ENCODE measurements at places on chromosomes 11 and 22.

GRCh38 chr22:26777156-26777801 lies 119.9 kb downstream of the MIAT start:
- DNase-seq = no peak

DNA sequence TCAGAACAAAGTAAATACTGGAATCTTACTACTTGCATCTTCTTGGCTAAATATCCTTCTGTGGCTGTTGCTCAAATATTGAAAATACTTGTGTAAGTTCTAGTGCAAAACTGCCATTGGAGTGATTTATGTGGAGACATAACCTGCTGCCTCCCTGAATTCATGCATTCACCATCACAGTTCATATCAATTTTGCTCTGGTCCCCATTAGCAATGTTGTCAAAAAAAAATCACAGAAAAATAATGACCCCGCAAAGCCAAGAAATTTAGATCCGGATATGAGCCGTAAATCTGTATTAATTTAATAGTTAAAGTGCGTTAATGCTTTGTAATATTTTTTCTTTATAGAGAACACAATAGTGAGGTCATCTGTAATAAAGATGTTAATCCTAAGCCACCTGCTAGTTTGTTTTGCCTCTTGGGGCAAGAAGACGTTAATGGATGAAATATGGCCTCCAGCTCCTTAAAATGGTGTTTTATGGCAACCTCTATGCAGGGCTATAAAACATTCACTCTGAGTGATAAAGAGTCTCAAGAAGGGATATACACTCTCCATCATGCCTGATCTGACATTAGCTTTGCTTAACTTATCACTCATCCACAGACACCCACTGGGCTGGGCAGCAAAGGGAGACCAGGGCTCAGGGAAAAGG lies 255.9 kb downstream of the INSC start:
- DNase-seq = no peak

GRCh38 chr11:56331861-56332491 lies 13.9 kb upstream of the OR8K1 start:
- no peak for DNase-seq

DNA sequence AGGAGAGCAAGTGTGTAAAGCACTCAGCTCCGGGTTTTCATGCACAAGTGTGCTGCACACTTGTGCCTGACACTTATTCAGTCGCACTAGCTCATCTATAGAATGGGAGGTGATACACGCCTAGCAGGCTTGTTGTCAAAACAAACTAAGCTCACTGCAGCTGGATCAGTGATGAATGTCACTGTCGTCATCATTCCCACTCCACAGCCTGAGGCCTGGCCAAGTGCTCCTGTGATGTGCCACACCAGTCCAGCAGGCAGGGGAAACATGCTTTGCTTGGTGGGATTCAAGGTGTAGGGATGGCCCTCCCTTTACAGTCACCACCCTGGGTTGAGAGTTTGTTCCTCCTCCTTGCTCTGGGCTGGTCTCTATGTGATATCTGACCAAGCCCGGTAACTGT lies 6.8 kb downstream of the MPST start:
- no peak for DNase-seq

DNA sequence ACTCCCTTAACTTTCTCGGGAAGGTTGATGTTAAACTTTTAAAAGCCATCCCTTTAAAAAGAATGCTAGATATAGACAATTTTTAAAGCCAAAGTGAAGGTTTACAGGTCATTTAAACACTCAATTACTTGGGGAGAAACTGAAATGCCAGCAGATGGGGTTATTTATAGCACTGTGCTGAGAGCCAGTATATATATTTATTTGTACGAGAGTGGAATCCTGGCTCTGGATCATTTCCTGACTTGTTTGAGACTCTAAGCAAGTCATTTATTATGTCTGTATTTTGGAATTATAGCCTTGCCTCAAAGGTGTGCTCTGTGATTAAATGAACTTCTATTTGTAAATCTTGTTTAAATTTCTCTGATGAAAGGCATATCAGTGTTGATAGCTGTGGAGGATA lies 6.8 kb upstream of the ZBED5 start:
- DNase-seq = no peak

DNA sequence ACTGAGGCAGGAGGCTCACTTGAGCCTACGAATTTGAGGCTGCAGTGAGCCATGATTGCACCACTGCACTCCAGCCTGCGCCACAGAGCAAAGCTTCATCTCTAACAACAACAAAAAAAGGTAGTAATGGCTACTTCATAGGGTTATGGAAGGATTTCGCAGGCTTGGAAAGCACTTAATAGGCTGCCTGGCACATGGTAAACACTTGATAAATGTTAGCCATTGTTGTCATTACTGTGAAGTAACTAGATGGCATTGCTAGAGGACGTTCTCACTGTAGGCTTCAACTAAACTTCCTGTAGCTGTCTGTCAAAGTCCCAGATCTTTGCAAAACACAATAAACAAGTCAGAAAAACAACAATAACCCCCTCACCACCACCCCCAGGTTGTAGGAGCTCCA lies 357.2 kb upstream of the NARS2 start:
- no peak for DNase-seq

DNA sequence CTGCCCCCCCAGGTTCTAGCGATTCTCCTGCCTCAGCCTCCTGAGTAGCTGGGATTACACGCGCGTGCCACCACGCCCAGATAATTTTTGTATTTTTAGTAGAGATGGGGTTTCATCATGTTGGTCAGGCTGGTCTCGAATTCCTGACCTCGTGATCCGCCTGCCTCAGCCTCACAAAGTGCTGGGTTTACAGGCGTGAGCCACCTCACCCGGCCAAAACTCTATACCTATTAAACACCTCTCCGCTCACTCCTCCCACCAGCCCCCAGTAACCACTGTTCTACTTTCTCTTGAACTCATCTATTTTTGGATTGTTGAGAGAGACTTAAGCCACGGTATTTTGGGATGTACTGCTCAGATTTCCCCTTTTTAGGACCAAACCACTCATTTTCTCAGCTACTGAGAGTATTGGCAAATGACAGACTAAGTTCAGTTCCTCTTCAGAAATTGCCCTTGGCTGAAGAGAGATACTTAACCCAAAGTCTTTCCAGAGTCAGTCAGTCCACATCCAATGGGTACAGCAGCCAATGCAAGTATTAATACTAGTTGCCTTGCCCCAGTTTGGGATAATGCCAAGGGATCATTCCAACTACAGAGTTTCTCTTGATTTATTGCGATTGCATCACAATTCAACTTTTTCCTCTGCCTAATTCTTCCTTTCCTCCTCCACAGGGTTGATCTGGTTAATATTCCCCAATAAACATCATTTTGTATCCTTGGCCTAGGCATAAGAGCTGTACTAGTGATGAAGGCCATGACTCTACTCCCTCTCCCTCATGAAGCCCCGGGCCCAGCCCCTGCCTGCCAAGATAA lies 36.8 kb upstream of the CSTF3 start:
- DNase-seq = no peak

DNA sequence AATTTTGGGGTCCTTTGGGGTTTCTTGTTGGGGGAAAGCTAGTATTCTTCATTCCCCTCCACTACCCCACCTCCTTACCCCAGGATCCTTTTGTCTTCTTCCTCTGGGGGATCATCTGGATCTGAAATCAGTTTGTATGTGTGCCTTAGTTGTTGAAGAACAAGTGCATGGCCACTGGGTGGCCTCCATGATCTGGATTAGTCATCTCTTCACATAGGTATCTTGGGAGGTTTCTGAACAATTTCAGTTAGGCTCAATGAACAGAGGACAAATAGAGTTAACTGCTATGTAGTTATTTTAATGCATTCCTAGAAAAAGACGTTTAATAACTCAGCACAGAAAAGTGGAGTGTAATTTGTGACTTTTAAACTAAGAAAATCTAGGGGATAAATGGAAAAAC lies 7.1 kb upstream of the VWA5A start:
- no peak for DNase-seq

- DNase-seq = no peak
Observed at GRCh38 chr11:115672412-115672811, 168.2 kb upstream of the CADM1 start.

GRCh38 chr22:29341056-29341848 lies 25.8 kb upstream of the RASL10A start:
- DNase-seq = no peak

- DNase-seq = no peak
Observed at GRCh38 chr11:28169816-28170215, 61.6 kb downstream of the METTL15 start.
